Fibroblast of mammary gland (primary cell): ENCODE measurements at places on chromosomes 2 and 18.

GRCh38 chr2:27965841-27966240 lies 75.3 kb downstream of the BABAM2 start:
- no peak for DNase-seq

DNA sequence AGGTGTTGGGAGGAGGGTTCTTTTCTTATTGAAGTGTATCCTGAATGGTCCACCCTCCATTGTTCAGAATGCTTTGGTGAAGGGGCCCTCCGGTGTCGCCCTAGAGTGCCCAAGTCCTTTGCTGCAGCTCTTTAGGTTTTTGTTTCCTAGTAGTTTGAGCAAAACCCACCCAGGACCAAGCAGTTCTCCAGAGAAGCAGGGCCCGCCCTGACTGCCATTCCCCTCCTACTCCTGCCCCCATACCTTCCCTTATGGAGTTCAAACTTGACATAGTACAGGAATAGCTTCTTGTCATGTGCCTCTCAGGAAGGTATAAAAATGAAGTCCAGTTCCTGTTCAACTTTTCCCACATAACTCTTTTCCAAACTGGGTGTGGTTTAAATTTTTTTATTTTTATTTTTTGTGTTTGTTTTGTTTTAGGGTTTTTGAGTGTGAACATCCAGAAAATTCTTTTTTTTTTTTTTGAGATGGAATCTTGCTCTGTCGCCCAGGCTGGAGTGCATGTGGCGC lies 5.6 kb downstream of the MERTK start:
- DNase-seq, result no peak

DNA sequence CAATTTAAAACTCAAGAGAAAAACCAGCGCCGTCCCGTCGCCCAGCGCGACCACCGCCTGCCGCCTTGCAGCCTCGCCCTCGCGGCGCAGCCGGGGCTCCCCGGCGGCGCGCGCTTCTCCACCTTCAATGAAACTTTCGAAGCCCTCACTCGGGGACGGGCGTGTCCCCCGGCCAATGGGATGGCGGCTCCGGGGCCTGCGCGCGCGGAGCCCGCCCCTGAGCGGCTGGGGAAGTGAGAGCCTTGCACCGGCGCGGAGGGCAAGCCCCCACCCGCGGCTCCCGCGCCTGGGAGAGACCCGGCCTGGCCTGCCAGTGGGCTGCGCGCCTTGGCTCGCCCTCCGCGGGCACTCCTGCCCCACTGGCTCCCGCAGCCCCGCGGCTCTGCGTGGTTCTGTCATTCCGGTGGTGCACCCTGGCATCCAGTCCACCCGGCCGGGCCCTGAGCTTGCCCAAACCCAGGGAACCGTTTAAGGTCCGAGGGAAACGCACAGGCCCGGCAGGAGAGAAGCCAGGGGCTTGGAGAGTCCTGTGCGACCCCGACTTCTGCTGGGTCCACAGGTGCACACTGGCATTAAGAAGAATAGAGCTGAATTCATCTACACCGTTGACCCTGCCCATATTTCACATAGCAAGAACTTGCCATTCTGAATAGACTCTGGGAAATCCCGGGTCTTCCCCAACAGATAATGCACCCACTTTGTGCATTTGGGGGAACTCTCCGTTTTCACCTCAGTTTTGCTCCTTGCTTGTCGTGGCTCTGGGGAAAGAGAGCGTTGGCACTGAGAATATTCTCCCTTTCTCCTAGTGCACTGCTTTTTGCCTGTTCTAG lies at the start of gene PIEZO2:
PIEZO2 (minus strand) TSS at position 129 of the 830 bp plus-strand sequence. CDS start 981 bp downstream, outside the sequence.
- peak; percentile 12 for DNase-seq

DNA sequence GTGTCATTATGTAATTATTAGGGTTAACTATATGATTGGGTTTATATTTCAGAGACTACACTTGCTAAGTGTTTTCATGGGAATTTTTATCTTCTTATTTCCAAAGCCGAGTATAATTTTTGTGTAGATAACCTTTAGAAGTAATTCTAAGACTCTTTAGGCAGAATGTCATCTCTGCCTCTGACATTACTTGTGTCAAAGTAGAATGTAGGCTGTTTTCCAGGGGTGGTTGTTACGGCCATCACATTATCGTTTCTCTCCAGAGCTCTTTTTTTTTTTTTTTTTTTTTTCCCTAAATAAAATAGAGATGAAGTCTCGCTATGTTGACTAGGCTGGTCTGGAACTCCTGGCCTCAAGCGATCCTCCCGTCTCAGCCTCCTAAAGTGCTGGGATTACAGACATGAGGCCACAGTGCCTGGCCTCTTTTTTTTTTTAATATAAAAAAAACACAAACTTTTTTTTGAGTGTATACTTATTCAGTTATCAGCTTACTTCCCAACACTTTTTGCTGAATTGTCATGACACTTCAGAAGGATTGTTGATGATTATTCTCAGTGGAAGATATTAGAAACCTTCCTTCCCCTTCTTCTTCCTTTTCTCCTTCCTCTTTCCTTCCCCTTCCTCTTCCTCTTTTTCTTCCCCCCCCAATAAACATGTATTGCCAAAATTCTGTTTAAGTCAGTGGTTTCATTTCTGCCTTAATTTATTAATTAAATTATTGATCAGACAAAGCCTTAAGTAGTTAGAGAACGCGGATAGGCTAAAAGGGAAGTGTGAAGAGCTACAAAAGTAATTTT lies 2.3 kb downstream of the PIKFYVE start:
- DNase-seq, result no peak

- DNase-seq, result peak; percentile 92
These were observed 379.0 kb downstream of the SETBP1 start for GRCh38 chr18:45059695-45060094.

DNA sequence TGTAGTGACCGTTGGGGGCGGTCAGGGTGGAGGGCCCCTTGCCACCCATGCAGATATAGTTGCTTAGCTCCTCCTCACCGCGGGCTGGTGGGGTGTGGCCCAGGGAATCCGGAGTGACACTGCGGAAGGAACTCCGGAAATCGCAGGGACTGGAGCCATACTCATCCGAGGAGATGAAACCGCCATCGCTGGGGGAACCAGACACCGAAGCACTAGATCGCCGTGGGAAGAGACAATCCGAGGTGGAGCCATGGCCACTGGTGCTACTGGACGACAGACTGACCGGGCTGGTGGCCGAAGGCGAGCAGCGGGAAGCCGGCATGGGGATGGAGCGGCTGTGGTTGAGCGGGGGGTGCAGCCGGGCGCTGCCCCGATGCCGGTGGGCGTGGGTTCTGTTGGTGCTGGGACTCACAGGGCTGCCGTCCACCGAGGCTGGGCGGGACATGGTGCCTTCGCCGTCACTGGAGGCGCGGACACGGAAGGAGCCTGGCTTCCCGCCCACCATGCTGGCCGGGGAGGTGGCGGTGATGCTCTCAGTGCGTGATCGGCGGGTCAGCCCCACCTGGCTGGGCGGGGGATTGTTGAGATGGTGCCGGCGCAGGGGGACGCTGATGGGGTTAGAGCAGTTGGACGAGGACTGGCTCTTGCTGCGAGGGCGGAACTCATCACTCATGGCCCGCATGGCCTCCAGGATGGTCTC lies 2.2 kb downstream of the IRS1 start:
- peak; percentile 58 for DNase-seq

DNA sequence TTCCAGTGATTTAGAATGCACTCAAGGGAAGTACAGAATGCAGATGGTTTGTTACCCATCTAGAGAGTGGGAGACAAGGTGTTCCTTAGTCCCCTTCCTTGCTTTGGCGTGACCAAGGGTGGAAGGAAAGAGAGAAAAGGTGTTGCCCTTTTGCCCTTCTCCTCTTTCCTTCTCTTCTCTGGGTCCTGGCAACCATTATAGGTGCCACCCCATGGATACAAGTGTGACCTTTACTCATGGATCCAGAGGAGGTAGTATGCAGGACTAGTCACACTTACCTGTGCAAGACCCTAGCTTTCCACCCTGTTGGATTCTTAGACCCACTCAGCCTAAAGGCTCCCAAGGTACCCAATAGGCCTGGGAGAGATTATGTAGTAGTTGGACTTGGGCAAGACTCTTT lies 11.6 kb upstream of the RBFA start:
- peak; percentile 41 for DNase-seq

- DNase-seq, result no peak
These were observed 585.1 kb downstream of the RNF144A start for GRCh38 chr2:7502336-7502735.

GRCh38 chr2:113324684-113325160 lies 46.0 kb upstream of the PAX8 start:
- DNase-seq, result peak; percentile 75

DNA sequence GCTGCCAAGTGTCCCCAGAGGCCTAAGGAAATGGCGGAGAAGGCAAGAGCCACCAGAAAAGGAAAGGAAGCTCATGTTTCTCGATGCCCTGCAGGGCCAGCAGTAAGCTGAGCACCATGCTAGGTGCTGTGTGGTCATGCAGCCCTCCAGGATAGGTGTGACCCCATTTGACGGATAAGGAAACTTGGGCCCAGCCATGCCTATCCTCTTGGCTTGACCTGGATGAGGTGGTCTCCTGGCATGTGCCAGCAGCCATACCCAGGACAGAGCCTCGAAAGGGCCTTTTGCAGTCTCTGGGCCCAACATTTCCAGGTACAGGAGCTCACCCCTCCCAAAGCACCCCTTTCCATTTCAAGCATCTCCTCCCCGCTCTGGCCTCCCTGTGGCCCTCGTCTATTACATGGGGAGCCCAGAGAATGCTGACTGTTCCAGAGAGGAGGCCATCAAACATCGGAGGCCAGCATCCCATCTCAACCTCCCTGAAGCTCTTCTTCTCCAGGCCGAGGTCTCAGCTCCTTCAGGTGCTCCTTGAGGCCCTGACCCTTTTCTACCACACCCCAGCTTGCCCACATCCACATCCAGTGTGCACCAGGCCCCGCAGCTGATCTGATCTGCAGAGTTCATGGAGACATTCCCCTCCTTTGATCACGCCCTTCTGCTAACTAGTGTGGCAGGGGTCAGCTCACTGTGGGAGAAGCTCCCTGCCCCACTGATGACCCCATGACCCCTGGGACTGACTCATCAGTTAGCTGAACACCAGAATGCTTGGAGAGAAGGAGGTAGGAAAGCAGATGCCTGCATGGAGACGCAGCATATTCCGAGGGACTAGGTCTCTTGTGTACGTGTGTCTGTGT lies 208.4 kb downstream of the TNS1 start:
- DNase-seq, result peak; percentile 46

DNA sequence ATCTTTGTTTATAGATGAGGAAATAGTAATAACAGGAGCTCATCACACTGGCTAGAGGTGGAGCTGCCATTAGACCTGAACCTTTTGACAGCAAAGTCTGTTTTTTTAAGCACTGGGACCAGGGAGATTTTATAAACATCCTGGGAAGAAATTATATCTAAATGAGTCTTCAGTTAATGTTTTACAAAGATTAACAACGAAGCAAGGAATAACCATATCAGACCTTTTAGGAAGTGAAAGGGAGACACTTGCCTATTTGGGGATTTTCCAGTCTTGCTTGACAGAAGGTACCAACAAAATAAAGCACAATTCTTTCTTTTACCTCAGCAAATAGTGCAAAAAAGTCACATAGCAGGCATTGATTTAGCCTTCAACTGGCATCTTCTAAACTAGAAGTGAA lies 777.0 kb downstream of the CPS1 start:
- no peak for DNase-seq

DNA sequence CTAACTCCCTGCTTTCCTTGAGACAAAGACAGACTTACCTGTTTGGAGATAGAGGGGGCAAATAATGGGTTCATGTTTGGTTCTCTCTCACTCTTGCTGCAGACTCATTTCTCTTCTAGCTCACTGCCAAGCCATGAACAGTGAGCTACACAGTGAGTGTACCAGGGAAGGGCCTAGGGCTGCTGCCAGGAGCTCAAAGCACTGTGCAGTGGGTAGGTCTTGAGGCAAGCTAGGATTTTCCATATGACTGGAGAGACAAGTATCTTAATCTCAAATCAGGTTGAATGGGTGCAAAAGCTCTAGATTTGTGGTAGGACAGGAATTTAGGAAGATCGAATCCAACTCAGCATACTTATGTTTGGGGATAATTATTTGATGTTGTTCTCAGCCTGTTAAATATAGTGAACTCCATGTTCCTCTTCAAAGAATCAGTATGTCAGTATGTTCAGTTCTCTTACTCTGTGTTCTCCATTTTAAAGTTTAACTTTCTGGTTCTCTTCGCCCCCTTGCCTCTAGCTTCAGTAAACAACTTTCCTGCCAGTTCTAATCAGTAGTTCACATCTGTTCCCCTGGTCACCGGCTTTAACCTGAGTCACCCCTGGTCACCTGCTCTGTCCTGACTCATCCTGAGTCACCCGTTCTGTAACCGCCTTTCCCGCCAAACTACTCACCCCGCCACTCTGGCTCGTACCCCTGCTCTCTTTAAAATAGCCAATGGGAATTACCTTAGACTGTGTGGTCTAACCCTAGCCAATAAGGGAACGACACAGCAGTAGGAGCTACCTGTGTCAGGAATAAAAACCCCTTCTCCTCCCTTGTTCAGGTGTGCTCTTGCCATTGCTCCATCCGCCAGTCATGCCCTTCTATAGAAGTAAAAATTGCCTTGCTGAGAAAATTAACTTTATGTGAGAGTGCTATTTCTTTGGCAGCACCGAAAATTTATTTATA lies 21.9 kb downstream of the SLC25A52 start:
- DNase-seq, result peak; percentile 42
